ENCODE measurements at places on chromosomes 6 and 20.

DNA sequence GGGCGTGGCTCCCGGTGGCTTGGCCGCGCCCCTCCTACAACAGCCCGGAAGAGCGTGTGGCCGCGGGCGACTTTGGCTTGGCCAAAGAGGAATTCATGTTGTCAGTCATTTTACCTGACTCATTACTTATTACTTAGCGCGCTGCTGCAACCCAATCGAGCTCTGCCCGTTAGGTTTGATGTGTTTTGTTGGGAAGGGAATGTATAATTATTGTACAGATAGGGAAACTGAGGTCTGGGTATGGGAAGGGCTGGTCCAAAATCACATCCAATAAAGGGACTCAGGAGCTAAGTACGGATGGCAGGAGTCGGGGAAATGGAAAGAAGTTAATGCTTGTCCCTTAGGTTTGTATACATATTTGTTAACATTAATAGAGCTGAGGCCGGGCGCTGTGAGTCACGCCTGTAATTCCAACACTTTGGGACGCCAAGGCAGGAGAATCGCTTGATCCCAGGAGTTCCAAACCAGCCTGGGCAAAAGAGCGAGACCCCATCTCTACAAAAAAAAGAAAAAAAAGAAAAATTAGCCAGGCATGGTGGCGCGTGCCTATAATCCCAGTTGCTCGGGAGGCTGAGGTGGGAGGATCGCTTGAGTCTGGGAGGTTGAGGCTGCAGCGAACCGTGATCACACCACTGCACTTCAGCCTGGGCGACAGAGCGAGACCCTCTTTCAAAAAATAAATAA lies 639 bp upstream of the ZNF335 start:
- no peak for DNase-seq

DNA sequence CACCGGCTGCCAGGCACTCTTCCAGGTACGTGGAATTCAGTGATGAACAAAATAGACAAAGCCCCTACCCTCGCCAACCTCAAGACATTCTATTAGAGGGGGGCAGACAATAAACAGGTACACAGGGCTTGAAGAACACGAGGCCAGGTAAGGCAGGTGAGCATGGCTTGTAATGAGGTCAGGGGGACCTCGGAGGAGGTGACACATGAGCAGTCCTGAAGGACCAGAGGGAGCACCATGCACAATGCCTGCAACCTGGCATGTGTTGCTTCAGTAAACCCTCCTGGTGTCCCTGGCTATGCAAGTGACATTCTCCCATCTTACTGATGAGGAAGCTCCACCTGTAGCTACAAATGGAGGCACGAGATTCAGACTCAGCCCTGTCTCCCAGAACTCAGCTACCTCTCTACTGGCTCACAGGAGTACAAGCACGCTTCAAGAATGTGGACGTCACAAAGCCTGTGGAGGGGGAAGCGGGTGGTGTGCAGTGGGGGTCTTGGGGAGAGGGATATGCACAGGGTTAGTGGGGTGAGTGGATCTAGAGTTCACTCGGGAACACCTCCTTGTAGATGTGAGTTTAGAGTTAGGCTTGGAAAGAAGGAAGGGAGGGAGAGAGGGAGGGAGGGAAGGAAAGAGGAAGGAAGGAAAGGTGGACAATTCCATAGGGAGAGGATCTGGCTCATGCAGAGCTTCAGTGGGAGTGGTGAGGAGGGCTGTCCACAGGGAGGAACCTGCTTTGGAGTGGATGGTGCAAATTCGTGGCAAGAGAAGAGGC lies 7.6 kb upstream of the MAPK13 start:
- no peak for DNase-seq

DNA sequence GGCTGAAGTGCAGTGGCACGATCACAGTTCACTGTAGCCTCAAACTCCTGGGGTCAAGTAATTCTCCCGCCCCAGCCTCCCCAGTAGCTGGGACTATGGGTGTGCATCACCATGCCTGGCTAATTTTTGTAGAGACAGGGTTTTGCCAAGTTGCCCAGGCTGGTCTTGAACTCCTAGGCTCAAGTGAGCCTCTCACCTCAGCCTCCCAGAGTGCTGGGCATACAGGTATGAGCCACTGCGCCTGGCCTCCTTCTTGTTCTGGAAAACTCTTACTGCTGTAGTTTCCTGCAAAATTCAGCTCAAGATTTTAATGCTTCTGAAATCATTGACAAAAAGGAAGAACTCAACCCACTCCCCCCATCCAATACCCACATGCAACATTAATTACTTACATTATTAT lies 21.9 kb upstream of the KCNG1 start:
- DNase-seq: no peak

DNA sequence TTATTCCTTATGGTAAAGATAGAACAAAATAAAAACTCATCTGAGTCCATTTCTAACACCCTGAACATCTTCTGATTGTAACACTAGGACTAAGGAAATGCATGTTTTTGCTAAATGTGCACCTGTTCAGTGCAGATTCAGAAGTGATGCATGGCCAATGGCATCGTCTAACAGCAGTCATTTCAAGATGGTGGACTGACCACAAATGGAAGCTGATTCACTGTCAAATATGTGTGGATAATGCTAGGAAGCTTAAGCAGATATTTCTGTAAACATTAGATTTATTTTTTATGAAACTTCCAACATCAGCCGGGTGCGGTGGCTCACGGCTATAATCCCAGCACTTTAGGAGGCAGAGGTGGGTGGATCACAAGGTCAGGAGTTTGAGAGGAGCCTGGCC lies 394.8 kb downstream of the SAMD5 start:
- no peak for DNase-seq

GRCh38 chr6:54403096-54403495 lies 94.9 kb downstream of the TINAG start:
- no peak for DNase-seq

- DNase-seq: no peak
Measured at GRCh38 chr6:4964675-4965561, 38.9 kb downstream of the RPP40 start.

- DNase-seq: no peak
Measured at GRCh38 chr6:14306151-14306906, 188.8 kb downstream of the CD83 start.

GRCh38 chr6:111162504-111162903 lies 75.2 kb downstream of the SLC16A10 start:
- no peak for DNase-seq

- DNase-seq: no peak
Measured at GRCh38 chr6:112590326-112590725, 243.2 kb downstream of the RFPL4B start.

- DNase-seq: no peak
Measured at GRCh38 chr6:30364591-30364990, 19.6 kb downstream of the RPP21 start.

GRCh38 chr6:113825781-113826180 lies 31.4 kb upstream of the MARCKS start:
- DNase-seq: no peak

- no peak for DNase-seq
Measured at GRCh38 chr20:20694591-20694990, 17.9 kb downstream of the RALGAPA2 start.

GRCh38 chr6:117494694-117495318 lies 12.3 kb downstream of the DCBLD1 start:
- DNase-seq: no peak

DNA sequence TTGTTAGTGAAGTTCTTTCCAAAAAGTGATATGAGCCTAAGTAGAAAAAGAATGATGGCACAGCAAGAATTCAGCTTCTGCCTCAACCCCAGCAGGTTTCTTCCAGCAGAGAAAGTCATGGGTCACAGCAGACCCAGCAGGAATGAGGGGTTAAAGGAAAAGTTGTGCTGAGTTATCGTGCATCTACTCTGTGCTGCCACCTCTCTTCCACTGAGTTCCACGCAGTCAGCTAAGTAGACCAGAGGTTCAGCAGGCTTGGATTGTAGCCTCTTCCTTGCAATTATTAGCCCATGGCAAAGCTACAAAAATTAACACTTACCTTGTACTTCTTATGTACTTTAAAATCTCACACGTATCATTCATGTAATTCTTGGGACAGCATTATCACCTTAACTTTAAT lies 510.8 kb downstream of the PTPRT start:
- DNase-seq: no peak

- DNase-seq: no peak
Measured at GRCh38 chr6:154410619-154411072, 54.0 kb upstream of the IPCEF1 start.

GRCh38 chr6:121563286-121563685 lies 127.8 kb downstream of the GJA1 start:
- DNase-seq: no peak

GRCh38 chr20:61599061-61599531 lies 347.0 kb downstream of the CDH4 start:
- no peak for DNase-seq
